ENCODE measurements at places on chromosomes 5 and 9.

DNA sequence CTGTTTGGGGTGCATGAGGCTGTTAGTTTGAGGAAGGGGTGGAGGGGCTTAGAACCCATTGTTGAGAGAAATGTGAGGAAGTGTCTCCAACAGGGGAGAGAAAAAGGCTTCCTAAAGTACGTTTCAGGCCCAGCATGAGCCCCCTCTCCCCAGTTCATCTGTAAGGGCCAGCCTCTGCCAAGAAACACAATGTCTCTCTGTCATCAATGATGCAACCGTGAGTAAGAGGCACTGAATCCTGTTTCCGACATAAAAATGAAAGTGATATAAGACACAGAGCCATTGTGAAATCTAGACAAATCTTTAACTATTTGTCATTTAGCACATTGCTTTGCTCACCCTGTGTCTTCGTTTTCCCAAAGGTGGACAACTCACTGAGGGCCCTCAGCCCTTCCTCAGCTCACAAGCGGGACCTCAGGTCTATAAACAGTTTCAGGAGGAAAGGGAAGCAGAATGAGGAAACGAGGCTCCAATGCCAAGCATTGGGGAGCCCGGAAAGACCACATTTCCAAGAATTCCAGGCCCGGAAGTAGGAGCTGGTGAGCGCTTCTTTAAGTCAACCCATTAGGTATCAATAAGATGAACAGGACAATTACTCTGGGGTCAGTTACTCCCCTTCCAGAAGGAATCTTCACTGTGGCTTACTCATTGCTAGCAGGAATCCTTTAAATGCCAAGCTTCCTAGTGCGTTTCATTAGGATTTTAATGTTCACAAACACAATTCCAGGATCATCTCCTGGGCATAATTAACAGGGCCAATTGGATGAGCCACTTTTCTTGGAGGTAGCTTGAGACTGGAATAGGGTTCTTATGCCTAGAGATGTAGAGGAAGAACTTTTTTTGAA, 59.0 kb upstream of the KLF4 start:
- no peak for DNase-seq

DNA sequence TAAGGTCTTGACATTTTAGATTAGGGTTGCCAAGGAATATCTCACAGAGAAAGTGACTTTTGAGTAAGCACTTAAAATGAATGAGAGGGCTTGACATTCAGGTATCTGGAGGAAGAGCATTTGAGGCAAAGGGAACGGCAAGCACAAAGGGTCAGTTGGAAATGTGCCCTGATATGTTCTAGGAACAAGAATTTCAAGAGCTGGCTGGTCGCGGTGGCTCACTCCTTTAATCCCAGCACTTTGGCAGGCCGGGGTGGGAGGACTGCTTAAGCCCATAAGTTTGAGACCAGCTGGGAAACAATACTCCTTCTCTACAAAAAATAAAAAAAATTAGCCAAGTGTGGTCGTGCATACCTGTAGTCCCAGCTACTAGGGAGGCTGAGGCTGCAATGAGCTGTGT, 16.5 kb downstream of the KIAA1958 start:
- no peak for DNase-seq

DNA sequence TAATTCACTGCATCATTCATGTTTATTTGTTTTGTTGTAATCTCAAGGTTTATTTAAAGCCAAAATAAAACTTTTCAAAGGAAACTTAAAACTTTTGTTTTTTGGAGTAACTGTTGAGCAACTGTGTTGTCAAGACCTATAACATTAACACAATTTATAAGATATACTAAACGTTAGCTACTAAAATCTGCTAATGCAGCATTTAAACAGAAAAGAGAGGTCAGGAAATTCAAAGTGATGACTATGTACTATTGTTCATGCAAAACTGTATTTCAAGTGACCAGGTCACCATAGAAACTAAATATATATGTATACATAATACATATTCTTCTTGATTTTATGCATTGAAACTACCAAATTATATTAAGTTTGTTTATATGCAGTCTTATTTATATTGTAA, 1740.9 kb downstream of the EFNA5 start:
- DNase-seq, result no peak

DNA sequence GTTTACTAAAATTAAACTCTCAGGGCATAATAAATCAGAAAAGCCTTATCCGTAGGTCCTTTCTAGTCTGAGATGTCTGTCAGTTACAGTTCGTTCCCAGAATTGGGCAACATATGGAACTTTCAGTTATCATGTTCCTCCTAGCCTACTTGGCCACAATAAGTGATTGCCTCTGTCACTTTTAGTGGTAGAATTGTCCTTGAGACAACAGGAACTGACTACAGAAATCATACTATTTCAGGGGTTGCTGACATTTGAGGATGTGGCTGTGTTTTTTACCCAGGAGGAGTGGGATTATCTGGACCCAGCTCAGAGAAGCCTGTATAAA, 956 bp downstream of the ZNF189 start:
- no peak for DNase-seq

DNA sequence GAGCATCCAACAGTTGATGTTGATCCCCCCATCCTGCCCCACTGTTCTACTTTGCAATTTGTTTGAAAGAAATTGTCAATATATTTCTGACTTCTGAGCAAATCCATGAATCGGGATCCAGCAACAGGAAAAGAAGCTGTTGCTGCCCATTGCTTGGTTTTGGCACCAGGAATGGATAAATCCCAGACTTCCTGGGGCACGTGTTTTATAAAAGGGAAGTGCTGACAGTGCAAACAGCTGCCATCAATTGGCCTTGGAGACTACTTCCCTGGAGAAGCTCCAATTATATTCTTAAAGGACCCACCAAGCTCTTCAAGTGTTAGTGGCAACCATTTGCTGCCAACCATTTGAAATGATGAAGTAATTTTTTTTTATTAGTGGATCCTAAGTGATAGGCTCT, 13.7 kb downstream of the STK32A start:
- no peak for DNase-seq

- no peak for DNase-seq
Observed at GRCh38 chr5:1009359-1010180, 968 bp downstream of the NKD2 start.

GRCh38 chr5:112833971-112834370, 27.1 kb upstream of the SRP19 start:
- DNase-seq, result no peak

DNA sequence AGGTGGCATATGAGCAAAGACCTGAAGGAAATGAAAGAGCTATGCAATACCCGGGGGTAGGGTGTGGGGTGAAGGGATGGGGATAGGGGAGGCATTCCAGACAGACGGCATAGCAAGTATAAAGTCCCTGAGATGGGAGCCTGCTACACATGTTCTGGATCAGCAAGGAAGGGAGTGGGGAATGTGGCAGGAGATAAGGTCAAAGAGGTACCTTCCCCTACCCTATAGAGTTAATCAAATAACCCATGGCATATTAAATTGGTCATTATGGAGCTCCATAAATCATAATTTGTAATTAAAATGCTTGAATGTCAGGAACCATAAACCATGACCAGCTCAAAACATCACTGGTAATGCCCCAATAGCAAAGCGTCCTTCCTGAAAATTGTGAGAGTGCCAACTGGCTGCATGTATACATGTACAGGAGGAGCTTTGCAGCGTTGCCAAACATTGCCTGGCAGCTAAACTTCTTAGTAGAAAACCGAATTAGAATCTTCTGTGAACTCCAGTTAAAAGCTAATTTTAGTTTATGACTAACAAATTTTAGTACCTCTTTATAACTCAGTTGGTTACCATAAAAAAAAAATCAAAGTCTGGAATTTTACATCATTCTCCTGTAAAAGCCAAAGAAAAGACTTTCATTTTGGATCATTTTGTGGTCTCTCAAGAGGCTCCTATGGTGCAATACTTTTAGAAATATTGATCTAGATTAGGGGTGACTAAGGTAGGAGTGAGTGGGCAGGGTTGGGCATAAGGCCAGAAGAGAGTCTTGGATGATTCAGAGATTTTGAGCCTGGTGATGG, 4.7 kb downstream of the DNAI1 start:
- DNase-seq, result no peak
